CD4-positive, alpha-beta memory T cell (primary cell): ENCODE measurements at places on chromosomes 7 and 10.

DNA sequence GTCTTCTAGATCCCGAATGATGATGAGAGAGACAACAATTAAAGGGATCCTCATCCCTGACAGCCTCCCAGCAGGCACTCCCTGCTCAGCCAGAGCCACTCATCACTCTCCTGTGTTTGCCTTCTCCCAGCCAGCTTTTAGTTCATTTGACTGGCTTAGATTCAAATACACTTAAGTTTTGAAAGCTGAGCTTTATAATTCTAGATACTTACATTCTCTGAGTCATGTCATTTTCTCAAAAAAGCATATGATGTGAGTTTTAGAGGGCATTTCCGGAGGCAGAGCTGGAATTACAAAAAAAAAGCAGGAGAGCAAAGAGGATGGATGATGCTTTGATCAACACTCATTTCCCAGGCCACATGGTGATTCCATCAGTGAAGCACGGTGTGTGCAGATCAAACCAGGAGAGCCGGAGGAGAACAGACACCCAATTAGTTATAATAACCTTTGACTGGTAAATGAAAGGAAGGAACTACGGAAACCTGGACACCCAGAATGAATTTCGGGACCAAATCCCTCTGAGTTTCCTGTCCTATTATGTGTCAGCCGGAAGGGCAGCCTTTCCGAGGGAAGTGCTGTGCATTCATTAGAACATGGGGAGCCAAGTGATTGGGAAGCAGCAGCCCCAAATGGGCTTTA lies 81.5 kb upstream of the HPS1 start:
- DNase-seq, result no peak

DNA sequence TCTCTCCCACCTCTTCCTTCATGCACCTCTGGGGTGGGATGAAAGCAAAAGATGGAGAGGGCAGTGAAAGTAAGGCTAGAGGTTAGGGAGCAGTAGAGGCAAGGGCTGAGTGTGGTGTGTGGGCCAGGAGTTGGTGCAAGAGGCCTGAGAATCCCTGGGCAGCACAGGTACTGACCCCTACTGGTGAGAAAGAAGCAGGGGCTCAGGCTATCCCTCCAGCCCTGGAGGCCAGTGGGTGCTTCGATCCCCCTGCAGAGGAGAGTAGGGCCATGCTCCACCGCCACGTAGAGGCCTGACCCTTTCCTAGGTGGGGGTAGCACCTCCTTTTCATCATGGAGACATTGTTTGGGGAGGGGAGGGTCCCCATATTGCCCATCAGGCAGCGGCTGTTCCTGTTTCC lies 9.8 kb downstream of the CDHR1 start:
- DNase-seq, result no peak

- DNase-seq, result no peak
Measured at GRCh38 chr10:26555719-26556368, 117.7 kb downstream of the APBB1IP start.

DNA sequence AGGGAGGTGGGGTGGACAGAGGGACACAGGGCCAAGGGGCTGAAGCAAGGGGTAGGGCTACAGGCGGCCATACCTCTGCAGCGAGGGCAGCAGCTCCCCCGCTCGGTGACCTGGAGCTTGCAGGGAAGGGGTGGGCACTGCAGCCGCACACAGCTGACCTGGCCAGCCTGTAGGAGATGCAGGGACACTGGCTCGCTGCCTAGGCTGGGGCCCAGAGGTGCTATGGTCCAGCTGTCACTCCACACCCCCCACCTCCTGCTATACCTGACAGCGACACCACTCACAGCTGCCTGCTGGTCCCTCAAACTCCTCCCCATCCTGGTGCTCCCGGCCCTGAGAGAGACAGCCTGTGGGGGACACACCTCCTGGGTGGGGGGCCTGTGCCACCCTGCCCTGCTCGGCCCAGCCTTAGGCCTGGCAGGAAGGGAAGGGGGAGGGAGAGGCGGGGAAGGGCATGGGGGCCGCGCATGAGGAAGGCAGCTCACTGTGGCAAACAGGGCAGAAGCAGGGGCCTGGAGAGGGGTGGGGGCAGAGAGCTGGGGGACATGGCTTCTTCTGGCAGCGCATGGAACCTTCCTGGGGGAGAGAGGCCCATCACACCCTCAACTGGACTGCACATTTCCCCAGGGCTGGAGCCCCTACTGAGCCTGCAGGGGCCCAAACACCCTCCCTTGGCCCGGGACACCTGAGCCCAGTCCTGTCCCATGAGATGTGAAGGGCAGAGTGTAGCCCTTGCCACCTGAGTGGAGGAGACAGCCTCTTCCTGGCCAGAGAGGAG lies 23.9 kb downstream of the ATP6V1F start:
- DNase-seq, result no peak
